Stimulated activated CD4-positive, alpha-beta T cell treated with anti-CD3 and anti-CD28 coated beads, Interleukin-15, amount 100 ng/mL, for 48 hours (primary cell): ENCODE measurements at places on chromosomes 3 and 15.

DNA sequence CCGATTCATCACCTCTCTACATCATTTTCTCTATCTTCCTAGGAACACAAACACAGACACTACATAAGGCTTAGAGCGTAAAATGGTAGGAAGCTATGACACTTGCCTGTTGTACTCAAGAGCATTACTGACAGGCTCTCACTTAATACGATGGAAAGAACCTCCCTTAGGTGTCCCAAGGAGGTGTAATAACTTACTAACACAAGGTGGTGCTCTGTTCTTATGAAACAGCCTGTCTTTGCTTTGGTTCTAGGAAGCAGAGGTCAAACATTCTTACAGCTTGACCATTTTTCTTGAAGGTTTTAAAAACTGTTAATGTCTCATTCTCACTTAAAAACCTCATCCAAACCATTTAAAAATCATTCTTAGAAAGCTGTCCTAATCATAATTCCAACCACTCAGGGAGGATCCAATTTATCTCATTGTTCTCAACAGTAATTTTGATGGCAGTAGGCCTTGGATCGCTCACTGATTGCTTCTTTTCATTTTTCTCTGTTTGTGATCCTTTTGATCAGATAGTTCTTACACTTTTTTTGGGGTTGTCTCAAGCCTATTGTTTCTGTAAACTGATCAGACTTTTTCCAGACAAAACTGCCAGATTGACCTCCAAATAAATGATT lies 317.8 kb upstream of the AGTR1 start:
- no peak for DNase-seq

DNA sequence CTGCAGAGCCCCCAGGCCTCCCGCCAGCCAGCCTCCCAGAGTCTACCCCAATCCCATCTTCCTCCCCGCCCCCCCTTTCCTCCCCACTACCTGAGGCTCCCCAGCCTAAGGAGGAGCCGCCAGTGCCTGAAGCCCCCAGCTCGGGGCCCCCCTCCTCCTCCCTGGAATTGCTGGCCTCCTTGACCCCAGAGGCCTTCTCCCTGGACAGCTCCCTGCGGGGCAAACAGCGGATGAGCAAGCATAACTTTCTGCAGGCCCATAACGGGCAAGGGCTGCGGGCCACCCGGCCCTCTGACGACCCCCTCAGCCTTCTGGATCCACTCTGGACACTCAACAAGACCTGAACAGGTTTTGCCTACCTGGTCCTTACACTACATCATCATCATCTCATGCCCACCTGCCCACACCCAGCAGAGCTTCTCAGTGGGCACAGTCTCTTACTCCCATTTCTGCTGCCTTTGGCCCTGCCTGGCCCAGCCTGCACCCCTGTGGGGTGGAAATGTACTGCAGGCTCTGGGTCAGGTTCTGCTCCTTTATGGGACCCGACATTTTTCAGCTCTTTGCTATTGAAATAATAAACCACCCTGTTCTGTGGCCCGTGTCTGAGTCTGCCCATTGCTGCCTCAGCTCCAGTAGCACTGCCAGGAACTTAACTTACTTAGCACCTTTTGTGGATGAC lies 32.2 kb downstream of the PTPN23 start:
- DNase-seq, result no peak

DNA sequence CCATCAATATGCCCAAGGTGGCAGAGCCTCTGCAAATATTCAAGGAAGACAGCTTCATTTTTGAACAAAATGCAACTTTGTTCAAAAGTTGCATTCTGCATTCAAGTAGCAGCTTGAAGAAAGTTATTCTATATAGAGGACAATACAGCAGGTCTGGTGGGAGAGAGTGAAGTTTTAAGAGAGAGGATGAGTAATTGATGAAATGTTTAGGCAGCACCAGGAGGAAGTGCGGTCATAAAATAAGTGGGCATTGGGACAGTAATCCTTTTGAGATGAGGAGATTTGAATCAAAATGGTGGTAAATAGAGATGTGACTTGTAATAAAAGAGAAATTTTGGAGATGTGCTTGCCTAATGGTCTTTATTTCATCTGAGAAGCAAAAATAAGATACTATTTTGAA lies 607.3 kb upstream of the ZNF385D start:
- no peak for DNase-seq

- no peak for DNase-seq
Measured at GRCh38 chr3:108453565-108453964, 56.8 kb downstream of the MYH15 start.

- no peak for DNase-seq
Measured at GRCh38 chr3:5250467-5251195, 63.1 kb downstream of the EDEM1 start.

GRCh38 chr15:35929740-35930444 lies 383.9 kb upstream of the DPH6 start:
- no peak for DNase-seq

DNA sequence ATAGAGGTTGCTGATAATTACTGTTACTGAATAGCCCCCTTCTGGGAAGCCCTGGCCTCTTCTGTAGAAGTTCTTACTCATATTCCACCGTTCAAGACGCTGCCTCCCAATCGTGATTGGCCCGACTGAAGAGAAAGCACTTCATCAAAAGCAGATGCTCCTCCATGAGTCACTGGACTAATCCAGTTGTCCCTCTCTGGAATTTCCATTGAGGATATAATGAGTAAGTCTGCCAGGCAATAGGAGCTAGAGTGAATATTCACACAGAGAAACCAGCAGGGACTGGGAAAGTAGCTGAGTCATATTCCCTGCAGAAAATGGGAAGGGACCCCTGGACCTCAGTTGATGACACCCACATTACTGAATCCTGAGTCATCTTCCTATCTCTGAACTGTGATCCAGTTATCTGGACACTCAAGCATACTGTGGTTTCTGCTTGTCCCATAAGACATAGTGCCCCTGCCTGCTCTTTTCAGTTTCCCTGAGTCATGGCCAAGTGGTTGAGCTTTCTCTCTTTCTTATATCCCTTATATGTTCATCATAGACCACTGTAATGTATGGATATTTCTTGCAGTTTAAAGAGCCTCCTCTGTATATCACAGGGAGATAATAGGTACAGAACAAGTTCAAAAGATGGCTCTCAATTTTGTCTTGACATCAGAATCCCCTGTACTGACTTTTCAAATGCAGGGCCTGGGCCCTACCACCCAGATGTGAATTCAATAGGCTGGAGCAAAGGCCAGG lies 151.2 kb upstream of the CDIN1 start:
- no peak for DNase-seq

GRCh38 chr3:81095956-81096355 lies 665.5 kb downstream of the GBE1 start:
- no peak for DNase-seq

- no peak for DNase-seq
Measured at GRCh38 chr3:98778383-98778782, 15.2 kb downstream of the ST3GAL6 start.
